Stimulated activated CD4-positive, alpha-beta T cell treated with anti-CD3 and anti-CD28 coated beads, Interleukin-2, amount 100 ng/mL, for 48 hours (primary cell): ENCODE measurements at places on chromosomes 6 and 20.
A peak's percentile ranks its signal among the peaks of the same experiment; 100 is the strongest.

DNA sequence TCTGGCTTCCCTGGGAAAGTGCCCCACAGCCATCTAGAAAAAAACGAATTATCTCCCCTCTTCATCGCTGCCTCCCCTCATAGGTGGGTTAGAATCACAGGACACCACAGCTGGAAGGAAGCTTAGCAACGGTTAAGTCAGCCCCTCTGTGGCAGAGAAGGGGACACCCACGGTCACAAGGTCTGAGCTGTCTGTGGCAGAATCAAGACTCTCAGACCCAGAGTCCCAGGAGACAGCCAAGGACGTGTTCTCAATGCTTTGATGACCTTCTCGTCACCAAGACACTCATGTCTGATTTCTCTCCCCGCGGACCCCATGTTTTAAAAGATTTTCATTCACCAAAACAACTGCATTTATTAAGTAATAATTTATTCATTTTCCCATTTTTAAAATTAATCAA lies 221.5 kb downstream of the NRN1 start:
- no peak for DNase-seq

DNA sequence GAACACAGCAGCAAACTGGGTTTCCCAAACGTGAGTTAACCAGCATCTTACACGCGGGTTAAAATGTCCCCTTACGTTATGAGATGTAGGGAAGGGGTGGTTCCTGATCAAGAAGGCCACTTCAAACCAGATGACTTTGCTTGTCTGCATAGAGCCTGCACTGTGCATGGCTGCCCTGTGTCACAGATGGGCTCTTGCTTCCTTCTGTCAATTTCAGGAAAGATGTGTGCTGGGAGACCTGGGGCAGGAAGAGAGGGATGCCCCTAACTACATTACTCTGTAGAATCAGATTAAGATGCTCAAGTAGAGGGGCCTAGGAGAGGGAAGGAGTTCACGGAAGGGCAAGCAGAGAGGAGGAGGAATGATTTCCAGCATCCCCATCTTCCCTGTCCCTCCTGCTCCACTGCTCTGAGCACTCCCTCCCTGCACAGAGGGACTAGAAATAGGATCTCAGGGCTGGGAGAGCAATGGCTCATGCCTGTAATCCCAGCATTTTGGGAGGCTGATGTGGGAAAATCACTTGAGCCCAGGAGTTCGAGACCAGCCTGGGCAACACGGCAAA lies 63.5 kb upstream of the ZMYND8 start:
- no peak for DNase-seq

DNA sequence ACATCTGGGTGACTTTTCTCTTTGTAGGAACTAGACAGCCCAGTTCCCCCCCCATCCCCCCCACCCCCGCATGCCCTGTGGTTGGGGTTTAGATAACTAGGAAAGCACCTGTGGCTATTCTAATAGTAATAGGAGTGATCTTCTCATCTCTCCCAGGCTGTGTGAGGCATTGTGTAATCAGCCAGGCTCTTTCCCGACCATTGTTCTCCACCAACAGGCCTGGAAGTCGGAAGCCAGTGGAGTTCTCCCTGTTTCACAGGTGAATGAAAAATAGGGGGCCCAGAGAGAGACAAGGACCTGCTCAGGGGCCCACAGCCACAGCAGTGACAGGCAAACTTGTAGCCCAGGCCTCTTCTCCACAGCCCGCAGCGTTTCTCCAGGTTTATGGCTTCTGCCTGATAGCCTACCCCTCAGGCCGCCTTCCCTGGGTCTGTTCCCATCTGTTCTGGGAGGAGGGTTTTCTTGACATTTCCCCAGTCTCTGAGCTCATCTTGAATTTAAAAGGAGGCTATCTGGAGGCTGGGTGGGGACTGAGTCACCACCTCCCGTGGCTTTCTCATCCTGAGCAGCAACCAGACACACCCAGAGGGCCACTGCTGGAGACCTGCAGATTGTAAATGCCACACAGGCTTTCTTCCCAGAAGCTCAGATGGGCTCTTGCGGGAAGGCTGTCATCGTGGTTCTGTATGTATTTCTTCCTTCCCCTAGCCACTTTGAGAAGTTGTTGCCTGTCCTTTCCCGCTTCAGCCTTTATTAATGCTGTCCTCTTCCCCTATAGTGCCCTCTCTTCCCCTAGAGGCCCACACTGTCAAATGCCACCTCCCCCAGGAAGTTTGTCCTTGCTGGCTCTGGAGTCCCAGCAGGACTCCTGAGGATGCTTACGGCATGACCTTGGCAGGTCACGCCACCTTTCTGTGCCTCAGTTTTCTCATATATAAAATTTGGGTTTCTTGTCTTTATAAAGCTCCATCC lies 75.9 kb upstream of the MYL9 start:
- DNase-seq = peak; percentile 23

DNA sequence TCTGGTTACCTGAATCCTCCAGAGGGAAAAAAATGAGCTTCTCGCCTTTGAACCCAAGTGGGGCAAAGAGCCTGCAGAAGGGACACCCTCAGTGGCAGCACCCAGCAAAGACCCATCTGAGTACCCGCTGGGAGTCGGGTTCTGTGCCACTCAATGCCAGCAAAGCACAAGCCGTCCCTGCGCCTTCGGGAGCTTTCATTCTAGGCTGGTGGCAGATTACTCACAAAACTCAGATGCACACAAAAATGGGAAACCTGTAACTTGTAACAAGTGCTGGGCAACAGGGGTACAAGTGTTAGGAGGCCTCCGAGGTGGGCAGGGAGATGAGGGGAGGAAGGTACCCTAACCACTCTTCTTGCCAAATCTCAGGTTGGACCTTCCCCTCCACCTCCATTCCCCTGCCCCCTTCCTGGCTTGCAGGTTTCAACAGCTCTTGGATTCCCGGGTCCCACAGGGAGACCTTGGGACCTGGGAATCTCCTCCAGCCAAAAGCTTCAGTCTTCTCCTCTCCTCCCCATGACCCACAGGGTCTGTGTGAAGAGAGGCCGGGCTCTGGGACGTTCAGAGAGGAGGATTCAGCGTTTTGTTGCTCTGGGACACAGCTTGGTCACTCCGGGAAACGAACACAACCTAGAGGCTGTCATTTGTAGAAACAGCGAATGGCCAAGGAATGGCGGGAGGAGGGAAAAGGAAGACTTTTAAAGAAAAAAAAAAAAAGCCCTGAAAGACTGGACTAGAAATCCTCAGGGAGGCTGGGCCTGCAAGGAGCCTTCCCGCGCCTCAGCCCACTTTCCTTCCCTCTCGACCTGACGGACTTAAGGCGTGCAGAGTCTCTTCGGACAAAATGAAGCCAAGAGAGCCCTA lies 1.2 kb upstream of the PARD6B start:
- DNase-seq = no peak

DNA sequence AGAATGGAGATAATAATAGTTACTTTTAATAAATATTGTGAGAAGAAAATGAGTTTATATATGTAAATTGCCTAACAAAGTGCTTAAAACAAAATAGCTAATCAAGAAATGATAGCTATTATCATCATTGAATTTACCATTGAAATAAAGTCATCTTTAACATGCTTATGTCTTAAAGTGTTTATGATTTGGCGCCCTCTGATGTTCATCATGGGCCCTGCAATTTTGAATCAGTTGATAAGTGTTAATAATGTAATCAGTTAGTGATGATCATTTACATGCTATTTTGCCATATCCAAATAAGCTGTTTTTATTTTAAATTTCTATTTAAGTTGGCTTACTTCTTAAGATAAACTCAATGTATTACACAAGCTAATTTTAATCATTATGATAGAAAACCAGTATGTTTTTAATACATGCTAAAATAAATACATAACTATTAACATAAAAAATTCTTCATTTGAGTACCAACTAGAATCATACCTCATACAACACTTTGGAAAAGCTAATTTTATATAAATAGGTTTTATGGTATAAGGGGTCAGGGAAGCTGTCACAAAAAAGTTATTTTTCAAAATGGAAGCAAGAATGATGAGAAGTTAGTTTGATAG lies 39.2 kb upstream of the TPD52L1 start:
- DNase-seq = peak; percentile 20

- DNase-seq = no peak
These were observed 605 bp downstream of the COX4I2 start for GRCh38 chr20:31638317-31638716.

DNA sequence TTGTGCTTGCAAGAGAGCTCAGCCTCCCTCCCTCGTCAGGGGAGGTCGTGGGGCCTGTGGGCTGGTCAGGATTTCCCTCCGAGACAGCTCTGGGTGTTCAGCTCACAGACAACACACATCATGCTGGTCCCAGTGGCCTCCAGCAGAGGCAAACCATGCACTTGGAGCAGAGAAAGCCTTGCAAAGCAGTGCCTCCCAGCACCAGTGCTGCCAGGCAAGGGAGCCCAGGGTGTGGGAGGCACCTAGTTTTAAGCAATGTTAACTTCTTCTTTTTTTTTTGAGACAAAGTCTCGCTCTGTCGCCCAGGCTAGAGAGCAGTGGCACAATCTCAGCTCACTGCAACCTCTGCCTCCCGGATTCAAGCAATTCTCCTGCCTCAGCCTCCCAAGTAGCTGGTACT lies 34.0 kb upstream of the INSM1 start:
- DNase-seq = no peak

- no peak for DNase-seq
These were observed 1028.5 kb downstream of the KIF16B start for GRCh38 chr20:15544742-15545141.

DNA sequence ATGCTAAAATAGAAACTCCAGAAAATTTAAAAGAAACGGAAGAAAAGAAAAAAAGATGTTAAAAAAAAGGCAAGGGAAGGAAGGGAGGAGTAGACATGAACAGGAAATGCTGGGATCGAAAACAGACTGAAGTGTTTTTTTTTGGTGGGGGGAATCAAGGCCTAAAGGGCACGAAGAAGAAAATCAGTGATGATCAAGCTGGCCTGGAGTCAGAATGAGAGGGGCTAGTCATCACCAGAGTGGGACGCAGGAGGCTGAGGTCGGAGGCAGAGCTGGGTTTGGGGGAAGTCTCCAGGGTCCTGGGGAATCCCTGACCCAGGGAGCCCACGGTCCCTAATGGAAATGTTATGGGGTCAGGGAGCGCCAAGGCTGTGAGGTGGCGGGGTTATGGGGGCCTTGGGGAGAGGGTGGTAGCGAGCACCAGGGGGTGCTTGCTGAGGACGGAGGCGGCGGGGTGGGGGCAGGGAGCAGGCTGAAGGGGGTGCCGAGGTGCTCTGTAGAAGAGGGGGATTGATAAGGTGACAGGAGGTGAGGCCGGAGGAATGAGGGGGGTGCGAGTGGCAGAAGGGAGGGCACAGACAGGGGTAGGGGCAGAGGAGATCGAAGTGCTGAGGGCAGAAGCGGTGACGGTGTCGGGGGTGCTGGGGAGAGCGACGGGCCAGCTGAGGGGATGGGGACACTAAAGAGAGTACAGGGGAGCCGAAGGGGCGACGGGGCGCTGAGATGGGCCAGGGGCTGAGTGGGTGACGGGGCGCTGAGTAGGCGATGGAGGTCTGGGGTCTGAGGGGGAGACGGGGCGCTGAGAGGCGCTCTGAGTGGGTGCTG lies 684 bp downstream of the ZNFX1 start:
- peak; percentile 54 for DNase-seq

DNA sequence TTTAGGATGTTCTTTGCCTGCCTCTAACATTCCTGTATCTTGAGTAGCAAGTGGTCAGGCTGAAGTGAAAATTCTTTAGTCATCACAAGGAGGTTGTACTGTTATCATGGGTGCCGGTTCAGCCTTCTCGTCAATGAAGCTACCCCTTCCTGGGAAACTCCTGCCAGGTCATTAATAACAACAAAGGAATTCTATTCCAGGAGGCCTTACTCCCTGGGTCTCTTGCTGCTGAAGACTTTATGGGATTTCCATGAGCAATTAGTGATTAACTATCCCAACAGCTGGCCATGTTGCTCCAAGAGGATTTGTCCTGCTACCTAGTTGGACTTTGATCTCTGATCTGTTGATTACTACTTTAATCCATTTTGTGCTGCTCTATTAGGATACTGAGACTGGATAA lies 62.7 kb upstream of the ELOVL5 start:
- no peak for DNase-seq

- no peak for DNase-seq
These were observed 45.4 kb downstream of the MKKS start for GRCh38 chr20:10388597-10388996.

GRCh38 chr6:18389479-18389878 lies 2.3 kb downstream of the RNF144B start:
- DNase-seq = no peak

DNA sequence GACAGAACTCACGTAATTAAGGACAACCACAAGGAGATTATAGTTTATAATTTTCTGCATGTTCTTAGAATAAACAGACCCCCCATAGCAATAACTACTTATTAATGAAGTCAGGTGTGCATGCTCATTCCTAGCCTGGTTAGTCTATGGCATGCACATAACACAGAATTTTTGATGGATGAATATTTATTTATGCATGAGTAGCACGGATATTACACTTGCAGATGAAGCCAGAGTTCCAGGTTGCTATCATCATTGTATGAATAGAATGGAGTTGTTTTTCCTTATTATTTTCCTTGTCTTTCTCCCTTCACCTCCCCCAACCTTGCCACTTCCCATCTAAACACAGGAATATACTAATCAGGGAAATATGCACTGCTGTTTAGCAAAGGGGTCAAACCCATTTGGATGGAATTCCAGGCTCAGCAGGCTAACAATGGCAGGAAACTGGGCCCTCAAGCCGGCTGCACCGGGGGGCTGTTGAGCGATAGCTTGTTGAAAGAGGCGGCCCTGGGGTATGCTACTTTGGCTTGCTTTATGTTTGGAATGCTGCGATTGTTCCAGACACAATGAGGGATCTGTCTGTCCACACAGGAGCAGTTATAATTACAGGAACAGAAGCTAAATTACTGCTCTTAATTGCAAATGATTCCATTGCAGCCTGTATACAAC lies 112.6 kb downstream of the TMEM170B start:
- DNase-seq = no peak

GRCh38 chr6:167394339-167394738 lies 69.5 kb downstream of the TTLL2 start:
- no peak for DNase-seq

DNA sequence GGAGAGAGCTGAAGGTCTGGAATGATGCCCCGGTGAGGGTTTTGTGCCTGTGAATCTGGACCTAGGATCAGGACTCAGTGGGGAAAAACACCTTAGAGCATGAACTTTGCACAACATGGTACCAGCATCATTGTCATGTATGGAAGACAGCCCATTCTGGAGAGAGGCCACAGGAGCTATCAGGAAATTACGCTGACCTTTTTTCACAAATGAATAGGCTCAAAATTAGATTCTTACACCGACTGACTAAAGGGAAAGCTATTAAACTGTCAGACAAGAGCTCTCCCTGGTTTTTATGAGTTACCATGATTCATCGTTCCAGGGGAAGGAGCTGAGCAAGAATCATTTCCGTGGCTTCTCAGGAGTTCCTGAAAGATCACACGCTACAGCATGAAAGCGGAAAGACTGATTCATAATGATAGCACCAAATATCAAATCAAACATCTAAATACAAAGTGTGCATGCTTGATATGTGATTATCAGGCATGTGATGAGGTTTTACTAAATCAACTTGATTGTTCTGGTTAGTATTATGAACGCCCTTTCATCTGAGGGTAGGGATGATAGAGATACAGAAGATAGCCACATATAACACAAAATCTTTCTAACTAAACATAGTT lies 224.9 kb upstream of the SMLR1 start:
- no peak for DNase-seq

- no peak for DNase-seq
These were observed 1.6 kb downstream of the DSP start for GRCh38 chr6:7542874-7543624.
